ENCODE measurements at places on chromosomes 3 and 15. TPM values are rescaled to one million over a fixed set of nuclear protein-coding genes. Genes with fewer than 3 reads are reported as not detected.

The TMEM207 gene
- total RNA-seq = not detected

The ZNF660 gene
- total RNA-seq = 13.0 TPM

The AADACL2 gene
- total RNA-seq = not detected

The SH3GL3 gene
- not detected for total RNA-seq

The GYG1 gene
- total RNA-seq = 73.8 TPM

The RPL15 gene
- 4,015 TPM for total RNA-seq

The CLSTN2 gene
- 103 TPM for total RNA-seq

The STRC gene
- 0.35 TPM for total RNA-seq

The THOC7 gene
- total RNA-seq = 46.7 TPM

The THBS1 gene
- total RNA-seq = 307 TPM

The ATP6V1A gene
- total RNA-seq = 47.4 TPM

The FGF12 gene
- total RNA-seq = 1.2 TPM

The SPESP1 gene
- 2.9 TPM for total RNA-seq

The GOLGA6L10 gene
- total RNA-seq = 0.60 TPM

The CLDN18 gene
- total RNA-seq = not detected

DNA sequence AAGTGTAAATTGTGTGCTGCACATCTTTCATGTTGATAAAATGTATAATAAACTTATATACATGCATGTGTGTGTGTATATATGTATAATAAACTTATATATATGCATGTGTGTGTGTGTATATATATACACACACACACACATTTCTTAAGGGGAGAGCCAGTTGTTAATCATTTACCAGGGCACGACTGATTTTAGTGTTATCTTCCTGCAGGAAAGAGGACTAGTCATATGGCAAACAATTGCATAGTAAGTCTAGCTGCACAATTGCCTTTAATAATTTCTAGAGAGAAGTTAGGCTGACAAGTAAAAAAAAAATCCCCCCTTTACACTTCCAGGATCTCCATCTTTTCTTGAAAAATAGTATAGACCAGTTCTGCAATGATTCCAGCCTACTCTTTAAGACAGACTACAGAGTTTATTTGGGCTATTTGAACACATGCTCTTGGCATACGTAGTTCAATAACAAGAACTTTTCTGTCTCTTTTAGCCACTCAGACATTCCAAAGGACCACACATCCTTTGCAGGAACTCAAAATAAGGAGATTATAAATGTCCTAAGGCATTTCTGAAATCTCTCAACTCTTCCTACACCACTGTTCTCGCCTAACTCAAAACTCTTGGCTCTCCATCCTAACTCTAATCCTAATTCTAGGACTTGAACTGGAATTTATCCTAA lies 163.6 kb upstream of the SETMAR start:
- DNase-seq = no peak

DNA sequence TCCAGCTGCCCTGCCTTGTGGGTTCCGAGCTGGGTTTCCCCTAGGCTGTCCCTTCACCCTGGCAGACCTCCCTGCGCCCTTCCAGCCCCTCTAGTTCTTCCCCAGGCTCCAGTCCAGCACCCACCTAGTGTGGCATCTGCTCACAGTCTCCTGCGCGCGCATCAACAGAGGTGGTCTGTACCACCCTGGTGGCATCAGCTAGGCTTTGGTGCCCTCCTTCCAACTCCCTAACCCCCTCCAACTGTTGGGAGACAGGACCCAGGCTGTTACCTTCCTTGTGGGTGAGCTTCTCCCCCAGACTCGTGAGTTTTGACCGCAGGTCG lies 8.0 kb downstream of the CALML4 start:
- peak; percentile 19 for DNase-seq

DNA sequence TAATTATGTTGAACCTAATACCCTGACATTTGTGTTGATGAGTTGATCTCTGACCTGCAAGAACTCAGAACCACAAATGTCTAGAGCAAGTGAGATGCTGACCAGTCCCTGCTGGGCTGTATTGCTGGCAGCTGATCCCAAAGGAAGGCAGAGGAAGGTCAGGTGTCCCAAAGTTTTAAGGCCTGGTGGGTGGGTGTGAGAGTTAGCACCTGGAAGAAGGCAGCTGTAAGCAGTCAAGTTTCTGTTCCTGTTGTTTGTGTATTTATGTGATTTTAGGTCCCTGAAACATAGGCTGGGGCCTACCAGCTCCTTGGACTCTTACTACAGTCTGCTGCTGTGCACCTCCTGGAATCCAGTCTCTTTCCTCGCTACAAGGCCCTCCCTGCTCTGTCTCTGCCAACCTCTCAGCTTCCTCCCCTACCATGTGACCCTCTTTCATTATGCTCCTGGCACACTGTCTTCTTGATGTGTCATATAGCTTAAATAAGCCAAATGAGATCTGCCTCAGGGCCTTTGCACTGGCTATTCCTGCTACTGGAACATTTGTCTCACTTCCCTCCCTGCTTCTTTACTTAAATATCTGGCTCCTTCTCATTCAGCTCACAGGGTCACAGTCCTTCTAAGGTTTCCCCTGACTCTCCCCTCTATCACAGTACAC lies 31.0 kb upstream of the ATOSA start:
- no peak for DNase-seq

GRCh38 chr3:189490749-189491148 lies 140.4 kb upstream of the TP63 start:
- no peak for DNase-seq

GRCh38 chr15:32104061-32104995 lies 74.0 kb downstream of the CHRNA7 start:
- no peak for DNase-seq

GRCh38 chr3:141960731-141961130 lies 84.3 kb downstream of the ATP1B3 start:
- no peak for DNase-seq

DNA sequence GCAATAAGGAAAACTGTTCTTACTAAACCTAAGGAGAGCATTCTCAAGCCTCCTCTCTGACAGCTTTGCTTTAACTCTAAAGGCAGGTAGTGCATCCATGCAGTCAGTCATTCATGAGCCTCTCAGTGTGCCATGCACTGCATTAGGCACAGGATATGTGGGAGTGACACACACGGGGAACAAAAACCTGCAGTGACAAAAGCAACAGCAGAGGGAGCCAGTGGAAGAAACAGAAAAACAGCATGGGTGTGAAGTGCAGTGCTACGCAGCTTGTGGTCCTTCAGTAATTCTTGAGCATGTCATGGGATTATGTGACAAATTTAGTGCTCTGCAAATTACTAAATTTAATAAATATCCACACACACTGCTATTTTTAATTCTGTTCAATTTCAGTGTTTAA lies 230.7 kb downstream of the BBX start:
- DNase-seq = no peak

DNA sequence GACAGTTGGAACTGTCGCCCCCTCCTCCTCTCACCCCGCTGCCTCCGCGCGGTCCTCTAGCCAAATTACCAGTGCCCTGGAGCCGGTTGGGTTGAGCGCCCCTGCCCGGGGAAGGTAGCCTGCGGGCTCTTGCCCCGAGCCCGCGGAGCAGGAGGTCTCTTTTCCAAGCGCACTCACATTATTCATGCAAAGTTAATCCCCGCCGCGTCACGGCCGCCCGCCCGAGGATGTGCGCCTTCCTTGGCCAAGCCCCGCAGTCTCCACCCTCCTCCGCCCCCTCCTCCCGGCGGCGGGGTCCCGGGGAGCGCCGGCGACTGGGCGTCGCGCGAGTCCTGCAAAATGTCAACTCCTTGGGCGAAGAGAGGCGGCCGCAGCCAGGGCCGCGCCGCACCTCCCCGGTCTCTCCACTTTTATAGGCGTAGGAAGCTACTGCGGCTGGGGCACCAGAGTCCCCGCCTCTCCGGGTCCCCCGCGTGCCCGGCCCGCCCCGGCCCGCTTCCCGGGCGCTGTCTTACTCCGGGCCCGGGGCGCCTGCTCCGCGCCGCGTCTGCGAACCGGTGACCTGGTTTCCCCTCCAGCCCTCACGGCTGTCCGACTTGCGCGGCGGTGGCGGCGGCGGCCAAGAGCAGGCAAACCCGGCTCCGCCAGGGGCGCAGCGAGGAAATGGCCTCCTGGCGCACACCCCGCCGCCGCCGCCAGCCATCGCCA lies at the start of gene THRB:
TSS of gene THRB (minus strand) at position 233 of the 708 bp plus-strand sequence.
- DNase-seq = peak; percentile 56

DNA sequence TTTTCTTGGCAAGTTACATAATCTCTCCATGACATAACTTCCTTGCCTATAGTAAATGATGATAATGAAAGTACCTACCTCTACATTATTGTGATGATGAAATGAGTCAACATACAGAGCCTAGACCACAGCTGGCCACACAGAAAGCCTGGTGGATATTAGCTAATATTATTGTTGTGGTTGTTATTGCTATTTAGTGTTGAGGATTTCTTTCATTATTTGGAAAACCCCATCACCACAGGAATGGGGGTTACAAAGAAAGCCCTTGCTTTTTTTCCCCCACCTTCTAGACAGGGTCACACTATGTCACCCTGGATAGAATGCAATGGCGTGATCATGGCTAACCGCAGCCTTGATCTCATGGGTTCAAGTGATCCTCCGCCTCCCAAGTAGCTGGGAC lies 125.0 kb downstream of the PDZRN3 start:
- DNase-seq = no peak

GRCh38 chr3:55623786-55624185 lies 136.7 kb upstream of the WNT5A start:
- DNase-seq = no peak

DNA sequence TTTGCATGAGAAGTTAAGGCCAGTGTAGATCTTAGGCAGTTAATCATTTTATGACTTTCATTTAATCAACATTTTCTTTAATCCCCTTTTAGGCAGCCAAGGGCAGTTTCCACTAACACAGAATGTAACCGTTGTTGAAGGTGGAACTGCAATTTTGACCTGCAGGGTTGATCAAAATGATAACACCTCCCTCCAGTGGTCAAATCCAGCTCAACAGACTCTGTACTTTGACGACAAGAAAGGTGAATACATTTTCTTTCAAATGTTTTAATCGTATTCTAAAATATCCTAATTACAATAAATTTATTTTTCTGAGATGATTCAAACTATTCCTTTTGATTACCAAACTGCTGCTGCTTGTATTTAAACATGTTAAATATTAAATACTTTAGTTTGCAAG lies 843.2 kb downstream of the CADM2 start:
- DNase-seq = no peak

GRCh38 chr15:99546441-99547100 lies 19.2 kb upstream of the MEF2A start:
- no peak for DNase-seq

GRCh38 chr3:56857178-56857577 lies 55.4 kb upstream of the ARHGEF3 start:
- DNase-seq = no peak

DNA sequence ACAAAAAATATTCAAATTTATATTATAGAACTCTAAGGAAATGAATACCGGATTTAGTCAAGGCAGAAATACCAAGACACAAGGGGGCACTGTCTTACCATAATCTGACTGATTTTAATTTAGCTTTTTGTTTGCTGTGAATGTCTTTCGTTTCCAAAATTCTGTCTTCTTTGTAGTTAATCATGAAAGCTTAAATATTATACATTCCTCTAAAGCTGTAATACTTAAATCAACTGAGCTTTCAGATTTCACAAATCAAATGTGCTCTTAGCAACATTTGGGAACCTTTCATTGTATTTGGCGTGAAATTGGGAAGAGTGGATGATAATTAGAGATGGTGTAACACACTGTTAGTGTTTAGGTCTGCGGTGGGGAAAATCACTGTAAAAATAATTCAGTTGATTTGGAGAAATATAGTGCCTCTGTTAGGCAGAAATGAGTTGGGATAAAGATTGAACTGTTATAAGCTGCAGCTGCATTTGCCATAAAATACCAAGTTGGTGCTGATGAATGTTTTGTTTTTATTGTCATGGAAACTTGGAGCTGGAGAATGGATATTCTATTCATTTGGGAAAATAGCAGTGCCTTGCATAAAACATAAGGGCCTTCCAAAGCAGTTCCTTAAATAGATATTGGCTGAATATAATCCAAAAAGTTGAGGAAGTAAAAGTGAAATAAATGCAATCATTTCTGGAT lies 228.2 kb downstream of the TCF12 start:
- no peak for DNase-seq

- no peak for DNase-seq
These were observed 51.0 kb downstream of the RASA2 start for GRCh38 chr3:141537856-141538255.

GRCh38 chr15:78810362-78811123 lies 721 bp downstream of the ADAMTS7 start:
- DNase-seq = peak; percentile 66

GRCh38 chr3:72836923-72837322 lies 11.3 kb downstream of the SHQ1 start:
- DNase-seq = no peak

DNA sequence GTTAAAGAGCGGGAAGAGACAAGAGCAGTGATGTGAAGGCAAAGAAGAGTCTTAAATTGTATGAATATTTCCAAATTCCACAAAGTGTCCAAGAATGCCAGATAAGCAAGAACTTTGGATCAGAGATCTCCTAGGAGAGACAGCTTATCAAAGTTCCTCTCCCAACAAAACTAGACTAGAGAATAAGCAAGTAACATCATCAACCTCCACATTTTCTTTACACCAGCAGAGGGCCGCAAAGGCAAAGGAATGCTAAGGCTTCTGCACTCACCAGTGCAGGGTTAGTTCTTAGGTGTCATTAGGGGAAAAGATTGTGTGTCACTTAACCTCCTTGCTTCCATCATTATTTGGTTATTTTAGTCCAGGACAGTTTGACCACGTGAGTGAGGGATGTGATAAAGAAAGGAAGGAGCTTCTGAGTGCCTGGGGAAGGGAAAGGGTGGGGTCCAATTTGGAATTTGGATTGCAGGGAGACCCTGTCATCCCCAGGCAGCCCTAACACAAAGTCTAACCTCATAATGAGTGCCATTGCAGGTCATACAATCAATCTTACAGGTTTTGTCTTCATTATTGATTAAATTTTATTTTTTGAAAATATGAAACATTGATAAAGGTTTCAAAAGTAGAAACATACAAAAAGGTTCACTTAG lies 7.5 kb upstream of the CMTM6 start:
- DNase-seq = peak; percentile 73

- no peak for DNase-seq
These were observed 223.3 kb upstream of the ARHGEF26 start for GRCh38 chr3:153897842-153898241.

GRCh38 chr15:89203705-89204273 lies 17.6 kb downstream of the RLBP1 start:
- DNase-seq = no peak

- DNase-seq = no peak
These were observed 55.6 kb upstream of the STXBP5L start for GRCh38 chr3:120852412-120852811.

- DNase-seq = no peak
These were observed 257.9 kb downstream of the UACA start for GRCh38 chr15:70505411-70505919.

DNA sequence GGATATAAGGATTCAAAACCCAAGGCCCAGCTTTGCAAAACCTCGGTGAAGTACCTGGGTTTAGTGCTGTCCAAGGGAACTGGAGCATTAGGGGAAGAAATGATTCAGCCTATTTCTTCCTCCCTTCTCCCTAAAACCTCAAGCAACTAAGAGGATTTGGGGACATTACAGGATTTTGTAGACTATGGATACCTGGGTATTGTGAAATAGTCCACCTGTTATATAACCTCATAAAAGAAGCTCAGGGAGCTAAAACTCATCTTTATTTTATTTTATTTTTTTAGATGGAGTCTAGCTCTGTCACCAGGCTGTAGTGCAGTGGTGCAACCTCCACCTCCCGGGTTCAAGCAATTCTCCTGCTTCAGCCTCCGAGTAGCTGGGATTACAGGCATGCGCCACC lies 8.7 kb upstream of the SMCO1 start:
- no peak for DNase-seq
